ENCODE measurements at places on chromosomes 7 and 10.

GRCh38 chr7:114663502-114663901, 248.9 kb downstream of the FOXP2 start:
- DNase-seq: no peak

GRCh38 chr10:43407148-43407575, 1.8 kb downstream of the HNRNPF start:
- DNase-seq: no peak

DNA sequence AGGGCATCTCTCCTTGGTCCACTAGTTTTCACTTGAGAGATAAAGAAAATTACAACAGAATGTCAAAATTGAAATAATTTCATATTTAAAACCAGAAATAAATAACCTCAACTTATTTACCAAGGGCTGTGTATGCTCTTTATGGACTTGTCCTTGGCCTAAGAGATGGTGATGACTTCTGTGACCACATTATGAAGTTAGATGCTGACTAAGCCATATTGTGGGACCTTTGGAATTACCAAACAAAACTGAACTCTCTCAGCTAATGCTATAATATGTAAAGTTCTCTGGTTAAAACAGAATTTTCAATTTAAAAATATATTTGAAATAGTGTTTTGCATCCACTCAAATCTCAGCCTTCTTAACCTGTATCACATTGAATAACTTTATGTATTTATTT, 38.9 kb downstream of the CALCR start:
- DNase-seq: no peak

GRCh38 chr7:138886501-138886917, 88.5 kb upstream of the ATP6V0A4 start:
- no peak for DNase-seq

DNA sequence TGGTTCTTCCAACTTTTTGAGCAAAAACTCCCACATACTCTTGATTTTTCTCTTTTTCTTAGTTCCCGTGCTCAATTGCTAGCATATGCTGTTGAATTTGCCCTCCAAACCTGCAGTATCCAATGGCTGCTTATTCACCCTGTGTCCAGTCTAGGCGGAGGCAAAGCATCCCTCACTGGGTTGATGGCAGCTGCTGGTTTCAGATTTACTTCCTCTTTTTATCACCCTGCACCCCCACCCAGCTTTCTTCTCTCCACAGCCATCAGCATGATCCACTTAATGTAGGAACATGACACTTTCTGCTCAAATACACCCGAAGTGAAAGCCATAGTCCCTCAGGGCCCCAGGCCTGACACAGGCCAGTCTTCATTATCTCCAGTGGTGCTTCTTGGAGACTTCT, 87.6 kb upstream of the ADARB2 start:
- DNase-seq: no peak

DNA sequence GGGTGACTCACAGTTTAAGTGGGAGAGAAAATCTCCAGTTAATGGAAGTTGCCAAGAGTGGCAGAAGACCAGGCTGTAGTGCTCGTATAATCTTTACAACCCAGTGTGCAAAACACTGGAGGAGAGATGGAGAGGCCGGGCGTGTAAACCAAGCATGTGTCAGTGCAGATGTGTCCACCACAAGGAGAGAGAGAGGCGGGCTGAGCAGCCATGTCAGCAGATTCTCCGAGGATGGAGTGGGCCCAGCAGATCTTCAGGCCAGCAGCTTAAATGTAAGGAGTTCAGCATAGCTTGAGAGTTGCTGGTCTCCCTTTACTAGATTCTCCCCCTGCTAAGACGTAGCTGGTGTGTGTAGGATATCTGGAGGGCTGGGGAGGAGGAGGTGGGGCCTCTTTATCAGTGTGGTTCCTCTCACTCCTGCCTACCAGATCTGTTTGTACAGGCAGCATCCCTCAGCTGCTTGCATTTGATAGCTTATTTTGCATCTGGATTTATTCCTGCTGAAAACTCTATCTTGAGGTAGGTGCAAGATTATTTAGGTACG, 13.7 kb downstream of the BPGM start:
- no peak for DNase-seq

- peak; percentile 88 for DNase-seq
Observed at GRCh38 chr10:58267713-58268453, at the start of gene IPMK. Gene IPMK, minus strand, starts transcription at chr10:58267894. Its CDS starts 283 bp downstream, at chr10:58267611.

GRCh38 chr7:76998285-76998589, 33.9 kb downstream of the SPDYE17 start:
- no peak for DNase-seq
